Activated CD4-positive, alpha-beta T cell treated with anti-CD3 and anti-CD28 coated beads, Interleukin-10, Interleukin-2, amounts not matched to agents 100 ng/mL and 50 ng/mL, durations not matched to agents 16 hours and 8 hours (primary cell): ENCODE measurements at places on chromosomes 2 and 18.

DNA sequence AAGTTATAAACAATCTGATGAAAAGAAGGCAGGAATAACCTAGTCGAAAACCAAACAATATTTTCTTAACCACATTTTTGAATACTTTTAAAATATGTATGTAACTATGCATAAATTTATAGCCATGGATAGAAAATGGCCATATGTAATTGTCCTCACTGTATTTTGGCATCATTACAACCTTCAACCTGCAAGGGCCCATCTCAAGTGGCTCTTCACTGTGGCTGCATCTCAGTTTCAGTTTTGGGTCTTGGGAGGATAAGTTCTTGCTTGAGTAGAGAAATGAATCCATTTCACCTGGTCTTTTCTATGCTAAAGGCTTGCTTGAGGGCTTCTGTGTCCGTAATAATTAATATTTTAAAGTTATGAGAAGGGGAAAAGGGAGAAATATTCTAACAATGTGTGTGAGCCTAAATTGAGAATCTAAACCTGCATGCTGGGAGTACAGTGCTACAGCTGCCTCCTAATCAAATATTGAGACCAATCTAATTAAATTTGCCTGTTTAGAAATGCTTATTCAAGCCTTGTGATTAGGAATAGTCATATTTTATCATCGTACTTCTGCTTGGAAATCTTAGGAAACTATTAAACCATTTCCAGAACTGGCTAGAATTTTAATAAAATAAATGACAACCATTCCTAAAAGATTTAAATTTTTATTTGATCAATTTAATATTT lies 92.5 kb downstream of the EML4 start:
- no peak for DNase-seq

GRCh38 chr2:109451671-109452070 lies 162.1 kb downstream of the SEPTIN10 start:
- DNase-seq: no peak

GRCh38 chr18:73766910-73767515 lies 380.6 kb downstream of the FBXO15 start:
- DNase-seq: no peak

DNA sequence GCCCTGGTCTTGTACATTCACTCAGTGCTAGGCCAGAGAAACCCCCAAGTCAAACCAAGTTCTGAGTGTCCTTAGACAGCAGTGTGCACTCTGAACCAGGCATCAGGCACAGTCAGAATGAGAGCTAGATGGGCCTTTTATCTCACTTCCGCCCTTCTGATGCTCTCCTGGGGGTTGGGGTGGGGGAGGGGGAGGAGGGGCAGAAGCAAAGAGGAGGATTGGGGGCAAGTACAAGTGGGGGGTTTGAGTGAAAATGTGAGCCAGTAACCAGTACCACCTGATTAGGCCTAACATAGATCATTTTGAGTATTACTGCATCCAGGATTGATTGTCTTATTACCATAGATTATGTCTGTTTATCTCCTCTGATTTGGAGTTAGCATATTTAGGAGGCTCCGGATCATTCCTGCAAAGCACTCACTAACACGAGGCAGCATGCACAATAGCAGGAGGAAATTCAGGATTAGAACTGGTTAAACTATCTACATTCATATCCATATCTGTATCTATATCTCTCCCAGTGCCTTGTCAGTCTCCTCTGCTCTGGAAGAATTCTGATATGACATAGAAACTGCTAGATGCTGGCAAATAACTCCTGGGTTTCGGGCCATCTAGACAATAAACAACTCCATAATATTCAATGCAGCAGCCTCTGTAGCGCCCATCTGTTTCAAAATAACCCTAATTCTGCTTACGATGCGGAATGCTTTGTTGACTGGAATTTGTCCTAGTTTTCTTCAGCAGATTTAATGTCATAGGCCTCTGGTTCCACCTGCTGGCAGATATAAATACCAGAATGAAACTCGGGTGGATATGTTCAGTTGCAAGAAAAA lies 149.1 kb downstream of the RHBDD1 start:
- peak; percentile 62 for DNase-seq

DNA sequence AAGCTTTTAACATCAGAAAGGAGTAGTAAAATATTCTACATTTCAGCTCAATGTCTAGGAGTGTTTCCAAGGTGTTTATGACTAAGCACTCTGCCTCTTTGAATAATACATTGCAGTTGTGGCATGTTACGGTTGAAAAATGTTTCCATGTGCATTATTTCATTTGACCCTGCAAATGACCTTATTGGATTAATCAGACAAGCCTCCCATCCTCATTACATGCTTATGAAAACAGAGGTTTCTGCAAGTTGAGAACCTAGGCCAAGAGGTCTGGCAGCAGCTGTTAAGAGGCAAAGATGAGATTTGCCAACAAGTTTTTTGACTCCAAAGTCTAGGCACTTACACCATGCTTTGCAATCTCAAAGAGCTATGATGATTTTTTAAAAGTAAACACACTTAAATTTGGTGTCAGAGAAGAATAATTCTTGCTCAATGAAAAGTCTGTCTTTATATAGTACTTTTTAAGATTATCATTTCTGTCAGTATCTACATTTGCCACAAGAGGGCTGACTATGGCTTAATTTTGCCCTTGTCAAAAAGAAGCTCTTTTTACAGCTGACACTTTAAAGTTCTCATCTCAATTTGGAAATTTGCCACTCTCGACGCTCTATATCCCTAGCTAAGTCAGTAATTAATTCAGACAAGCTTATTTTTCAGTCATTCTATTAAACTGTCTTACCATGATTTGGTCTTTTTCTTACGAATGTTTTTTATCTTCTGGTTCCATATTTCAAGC lies 260.6 kb downstream of the PAX3 start:
- no peak for DNase-seq

- DNase-seq: peak; percentile 86
These were observed at the start of gene ASB1 for GRCh38 chr2:238426568-238427434. ASB1 (plus strand) TSS chr2:238426927; CDS start chr2:238427071, 144 bp downstream.

GRCh38 chr2:18701981-18702380 lies 112.6 kb upstream of the NT5C1B start:
- no peak for DNase-seq

DNA sequence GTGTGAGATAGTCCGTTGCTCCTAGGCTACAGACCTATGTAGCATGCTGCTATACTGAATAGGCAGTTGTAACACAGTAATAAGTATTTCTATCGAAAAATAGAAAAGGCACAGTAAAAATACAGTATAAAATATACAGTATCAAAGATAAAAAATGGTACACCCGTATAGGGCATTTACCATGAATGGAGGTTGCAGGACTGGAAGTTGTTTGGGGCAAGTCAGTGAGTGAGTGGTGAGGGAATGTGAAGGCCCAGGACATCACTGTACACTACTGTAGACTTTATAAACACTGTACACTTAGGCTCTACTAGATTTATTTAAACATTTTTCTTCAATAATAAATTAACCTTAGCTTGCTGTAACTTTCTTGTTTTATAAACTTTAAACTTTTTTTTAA lies 3.5 kb downstream of the MAP3K20 start:
- no peak for DNase-seq

GRCh38 chr18:34543945-34544344 lies 166.2 kb upstream of the DTNA start:
- DNase-seq: no peak

DNA sequence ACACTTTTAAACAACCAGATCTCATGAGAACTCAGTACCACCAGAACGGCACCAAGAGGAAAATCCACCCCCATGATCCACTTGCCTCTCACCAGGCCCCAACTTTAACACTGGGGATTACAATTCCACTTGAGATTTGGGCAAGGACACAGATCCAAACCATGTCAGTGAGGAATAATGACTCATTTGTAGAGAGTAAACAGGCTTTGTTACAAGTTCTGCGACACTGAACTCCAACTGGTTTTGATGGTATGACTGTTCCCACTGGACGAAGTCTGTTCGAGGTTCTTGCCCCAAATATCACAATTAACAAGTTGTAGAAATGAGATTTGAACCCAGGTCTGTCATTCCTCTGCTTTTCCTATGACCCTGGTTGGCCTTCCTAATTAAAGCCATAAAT lies 718.1 kb upstream of the ID2 start:
- no peak for DNase-seq

- peak; percentile 55 for DNase-seq
These were observed 118.0 kb downstream of the PLB1 start for GRCh38 chr2:28613633-28614501.

- DNase-seq: no peak
These were observed 2.0 kb upstream of the TRPM8 start for GRCh38 chr2:233915128-233915527.

- DNase-seq: no peak
These were observed 99.8 kb upstream of the PELI1 start for GRCh38 chr2:64244037-64244416.

GRCh38 chr2:86064006-86064405 lies 41.7 kb downstream of the POLR1A start:
- DNase-seq: no peak

DNA sequence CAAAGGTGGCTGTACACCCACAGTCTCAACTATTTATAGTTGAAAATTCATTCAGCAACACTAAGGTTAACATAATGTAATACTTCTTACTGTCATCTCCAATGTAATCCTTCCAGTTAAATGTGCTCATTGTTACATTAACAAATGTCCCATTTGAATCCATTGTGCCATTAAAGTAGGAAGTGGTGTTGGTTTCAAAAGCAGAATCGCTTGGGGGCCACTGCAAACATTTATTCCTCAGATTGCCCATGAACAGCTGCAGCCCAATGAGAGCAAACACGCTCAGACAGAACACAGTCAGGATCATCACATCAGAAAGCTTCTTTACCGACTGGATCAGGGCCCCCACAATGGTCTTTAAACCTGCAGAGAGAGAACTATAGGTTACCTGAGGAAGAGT lies 41.4 kb downstream of the SCN3A start:
- DNase-seq: no peak

GRCh38 chr2:105062158-105062557 lies 24.3 kb downstream of the MRPS9 start:
- no peak for DNase-seq

- peak; percentile 4 for DNase-seq
These were observed 1.1 kb upstream of the SPAST start for GRCh38 chr2:32061973-32062861.

GRCh38 chr2:148720501-148721001 lies 76.0 kb downstream of the EPC2 start:
- DNase-seq: peak; percentile 35
